Fibroblast of skin of scalp (primary cell): ENCODE measurements at places on chromosomes 12 and 14.

DNA sequence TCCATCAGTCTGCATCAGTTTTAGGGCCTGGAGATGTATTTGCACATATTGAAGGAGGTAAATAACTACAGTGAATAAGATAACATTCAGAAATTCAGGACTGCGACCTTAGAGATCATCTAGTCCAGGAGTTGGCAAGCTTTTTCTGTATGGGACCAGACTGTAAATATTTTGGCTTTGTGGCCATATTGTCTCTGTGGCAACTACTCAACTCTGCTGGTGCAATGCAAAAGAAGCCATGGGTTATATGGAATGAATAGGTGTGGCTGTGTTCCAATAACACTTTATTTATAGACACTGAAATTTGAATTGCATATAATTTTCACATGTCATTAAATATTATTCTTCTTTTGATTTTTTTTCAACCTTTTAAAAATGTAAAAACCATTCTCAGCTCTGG lies 156.6 kb downstream of the METTL25 start:
- no peak for DNase-seq

DNA sequence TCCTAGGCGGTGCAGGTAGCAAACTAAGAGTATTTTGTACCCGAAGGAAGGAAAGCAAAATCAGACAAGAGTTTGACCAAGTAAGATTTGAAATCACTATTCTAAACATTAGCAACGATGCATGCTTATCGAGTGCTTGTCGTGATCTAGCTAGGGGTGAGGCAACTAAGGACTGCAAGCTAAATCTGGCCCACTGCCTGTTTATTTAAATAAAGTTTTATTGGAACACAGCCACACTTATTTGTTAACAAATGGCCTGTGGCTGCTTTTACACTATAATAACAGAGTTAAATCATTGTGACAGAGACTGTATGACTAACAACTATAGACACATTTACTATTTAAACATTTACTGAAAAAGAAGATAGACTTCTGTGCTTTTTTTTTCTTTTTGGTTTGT lies 983.6 kb downstream of the VRK1 start:
- no peak for DNase-seq

GRCh38 chr14:70792939-70793338 lies 16.4 kb downstream of the MAP3K9 start:
- no peak for DNase-seq

- DNase-seq, result no peak
These were observed 2.0 kb upstream of the KRT75 start for GRCh38 chr12:52436000-52436827.

GRCh38 chr14:55399183-55399582 lies 12.4 kb downstream of the ATG14 start:
- DNase-seq, result no peak

GRCh38 chr12:123757561-123757960 lies 4.5 kb upstream of the DNAH10 start:
- DNase-seq, result peak; percentile 78
